ENCODE measurements at places on chromosomes 4 and X. TPM values are rescaled to one million over a fixed set of nuclear protein-coding genes. Genes with fewer than 3 reads are reported as not detected.

Gene HTN1
- total RNA-seq: not detected

Gene TEX13B
- not detected for total RNA-seq

Gene KLF8
- 11.5 TPM for total RNA-seq

Gene RAB33A
- total RNA-seq: 4.9 TPM

Gene FAM133A
- 1.1 TPM for total RNA-seq

Gene UBL4A
- 39.0 TPM for total RNA-seq

Gene GALNTL6
- not detected for total RNA-seq

DNA sequence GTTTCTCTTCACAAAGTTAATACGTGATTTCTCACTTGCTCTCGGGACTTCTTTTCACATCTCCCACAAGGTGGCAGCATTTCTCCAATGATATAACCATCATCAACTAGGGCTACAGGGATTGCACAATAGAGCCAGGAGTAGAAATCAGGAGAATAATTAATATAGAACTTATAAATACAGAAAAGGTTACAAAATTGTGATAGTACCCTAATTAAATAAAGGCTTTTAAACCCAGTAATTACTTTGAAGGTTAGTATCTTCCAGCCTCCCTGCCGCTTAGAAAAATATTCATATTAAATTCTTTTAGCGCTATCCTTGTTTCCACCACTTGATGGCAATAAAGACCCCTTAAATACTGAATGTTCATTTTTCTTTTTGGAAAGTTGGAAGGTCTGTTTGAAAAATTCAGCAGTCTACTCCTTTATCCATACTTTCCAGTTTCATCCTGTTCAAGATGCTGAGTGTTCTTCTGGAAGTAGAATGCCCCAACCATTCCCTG is 65.8 kb downstream of the RASGEF1B start:
- peak; percentile 88 for DNase-seq
- H3K4me3 ChIP-seq: no peak overlapping the region
- H3K4me1 ChIP-seq: no peaks in the 10 kb centered on the region
- H3K36me3 ChIP-seq: no peaks in the 10 kb centered on the region

DNA sequence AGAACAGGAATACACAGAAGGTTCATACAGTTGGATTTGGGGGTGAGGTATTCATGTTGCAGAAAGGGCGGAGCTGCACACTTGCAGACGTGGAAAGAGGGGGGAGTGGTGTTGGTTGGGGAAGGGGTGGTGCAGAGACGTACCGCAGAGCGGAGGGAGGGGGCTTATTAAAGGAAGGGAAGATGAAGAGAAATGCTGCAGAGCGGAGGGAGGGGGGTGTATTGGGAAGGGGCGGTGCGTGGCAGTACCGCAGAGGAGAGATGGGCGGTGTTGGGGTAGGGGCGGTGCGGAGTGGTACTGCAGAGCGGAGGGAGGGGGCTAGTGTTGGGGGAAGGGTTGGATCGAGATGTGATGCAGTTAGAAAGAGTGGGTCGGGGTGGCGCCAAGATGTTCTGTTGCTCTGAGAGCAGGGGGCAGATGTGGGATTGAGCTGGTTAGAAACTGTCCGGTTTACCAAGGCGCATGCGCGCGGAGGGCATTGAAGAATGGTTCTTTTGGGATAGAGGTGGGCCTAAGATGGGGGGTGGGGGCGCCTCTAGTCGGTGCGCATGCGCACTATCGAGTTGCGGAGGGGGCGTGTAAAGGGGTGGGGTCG is 900 bp downstream of the TRO start:
- peak; percentile 78 for DNase-seq
- H3K27ac ChIP-seq: peak overlapping the region; percentile 50
- peak overlapping the region; percentile 83 for H3K4me3 ChIP-seq
- H3K36me3 ChIP-seq: no peaks in the 10 kb centered on the region
- no peaks in the 10 kb centered on the region for H3K27me3 ChIP-seq
- H3K4me1 ChIP-seq: no peaks in the 10 kb centered on the region

GRCh38 chr4:148443512-148444295 is 1.5 kb upstream of the NR3C2 start:
- peak; percentile 28 for DNase-seq
- no peaks in the 10 kb centered on the region for H3K36me3 ChIP-seq
- peaks cover 35% of the 10 kb centered on the region for H3K4me1 ChIP-seq
- peak overlapping the region; percentile 67 for H3K4me3 ChIP-seq
- peaks cover 56% of the 10 kb centered on the region for H3K27me3 ChIP-seq
- H3K27ac ChIP-seq: no peak overlapping the region

GRCh38 chrX:49799828-49800227 is 29.3 kb upstream of the PAGE4 start:
- no peaks in the 10 kb centered on the region for H3K27me3 ChIP-seq
- no peaks in the 10 kb centered on the region for H3K4me1 ChIP-seq
- no peak for DNase-seq
- H3K4me3 ChIP-seq: no peak overlapping the region

DNA sequence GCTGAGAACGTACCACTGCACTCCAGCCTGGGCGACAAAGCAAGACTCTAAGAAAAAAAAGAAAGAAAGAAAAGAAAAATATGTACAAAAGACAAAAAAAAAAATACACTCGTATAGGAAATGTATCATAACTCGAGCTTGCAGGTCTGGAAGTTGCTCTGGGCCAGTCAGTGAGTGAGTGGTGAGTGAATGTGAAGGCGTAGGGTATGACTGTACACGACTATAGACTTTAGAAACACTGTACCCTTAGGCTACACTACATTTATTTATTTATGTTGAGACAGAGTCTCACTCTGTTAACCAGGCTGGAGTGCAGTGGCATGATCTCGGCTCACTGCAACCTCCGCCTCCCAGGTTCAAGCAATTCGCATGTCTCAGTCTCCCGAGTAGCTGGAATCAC is 29.4 kb downstream of the EVC2 start:
- no peak for DNase-seq
- H3K4me1 ChIP-seq: no peaks in the 10 kb centered on the region
- H3K4me3 ChIP-seq: no peak overlapping the region
- H3K27ac ChIP-seq: no peak overlapping the region
- H3K36me3 ChIP-seq: peaks cover 5% of the 10 kb centered on the region

- peaks cover 27% of the 10 kb centered on the region for H3K4me1 ChIP-seq
- no peaks in the 10 kb centered on the region for H3K27me3 ChIP-seq
- DNase-seq: no peak
- H3K27ac ChIP-seq: no peak overlapping the region
Observed at GRCh38 chrX:108722561-108722960, 13.8 kb downstream of the IRS4 start.

DNA sequence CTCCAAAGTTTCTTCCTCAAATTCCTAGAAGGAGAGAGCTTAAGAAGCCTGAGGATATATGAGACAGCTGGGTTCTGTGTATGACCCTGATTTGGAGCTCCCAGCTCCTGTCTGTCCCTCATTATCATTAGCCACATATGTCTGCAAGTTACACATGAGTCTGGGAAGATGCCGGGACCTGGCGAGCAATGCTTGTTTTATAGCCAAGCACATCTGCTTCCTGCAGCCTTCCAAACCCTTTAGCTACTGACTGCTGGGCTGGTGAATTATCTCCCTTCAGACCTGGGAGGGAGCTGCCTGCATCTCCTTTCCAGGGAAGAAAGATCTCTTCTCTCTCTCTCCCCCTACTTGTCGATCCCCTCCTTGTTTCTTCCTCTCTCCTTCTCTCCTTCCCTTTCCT is 556.7 kb upstream of the BOD1L1 start:
- H3K27me3 ChIP-seq: no peaks in the 10 kb centered on the region
- H3K27ac ChIP-seq: no peak overlapping the region
- H3K36me3 ChIP-seq: no peaks in the 10 kb centered on the region
- DNase-seq: no peak
- H3K4me1 ChIP-seq: peaks cover 26% of the 10 kb centered on the region
- H3K4me3 ChIP-seq: no peak overlapping the region

DNA sequence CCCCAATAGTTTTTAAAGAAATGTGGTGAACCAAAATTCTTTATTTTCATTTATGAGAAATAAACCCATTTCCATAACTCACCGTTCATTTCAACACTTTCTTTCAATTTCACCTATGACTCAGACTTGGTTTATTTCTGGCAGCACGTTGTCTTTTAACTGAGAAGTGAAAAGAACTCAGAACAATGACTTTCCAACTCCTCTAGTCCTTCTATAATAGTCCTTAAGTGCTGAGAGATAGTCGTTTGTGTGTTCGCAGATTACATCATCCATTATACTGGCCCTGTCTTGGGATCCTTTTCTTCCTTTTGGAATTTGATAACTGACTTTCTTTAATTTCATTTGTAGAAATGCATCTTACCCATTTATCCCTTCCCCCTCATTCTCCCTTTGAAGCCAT is 113.6 kb downstream of the GLUD2 start:
- H3K4me1 ChIP-seq: no peaks in the 10 kb centered on the region
- no peak for DNase-seq
- no peaks in the 10 kb centered on the region for H3K36me3 ChIP-seq
- no peak overlapping the region for H3K4me3 ChIP-seq
- no peak overlapping the region for H3K27ac ChIP-seq

GRCh38 chr4:6461301-6462165 is 10.9 kb downstream of the PPP2R2C start:
- no peak overlapping the region for H3K4me3 ChIP-seq
- DNase-seq: peak; percentile 11
- H3K4me1 ChIP-seq: no peaks in the 10 kb centered on the region
- H3K27me3 ChIP-seq: no peaks in the 10 kb centered on the region

- H3K4me1 ChIP-seq: no peaks in the 10 kb centered on the region
- no peaks in the 10 kb centered on the region for H3K27me3 ChIP-seq
- no peak overlapping the region for H3K27ac ChIP-seq
- no peaks in the 10 kb centered on the region for H3K36me3 ChIP-seq
Observed at GRCh38 chr4:60865273-60865672, 334.9 kb upstream of the ADGRL3 start.

DNA sequence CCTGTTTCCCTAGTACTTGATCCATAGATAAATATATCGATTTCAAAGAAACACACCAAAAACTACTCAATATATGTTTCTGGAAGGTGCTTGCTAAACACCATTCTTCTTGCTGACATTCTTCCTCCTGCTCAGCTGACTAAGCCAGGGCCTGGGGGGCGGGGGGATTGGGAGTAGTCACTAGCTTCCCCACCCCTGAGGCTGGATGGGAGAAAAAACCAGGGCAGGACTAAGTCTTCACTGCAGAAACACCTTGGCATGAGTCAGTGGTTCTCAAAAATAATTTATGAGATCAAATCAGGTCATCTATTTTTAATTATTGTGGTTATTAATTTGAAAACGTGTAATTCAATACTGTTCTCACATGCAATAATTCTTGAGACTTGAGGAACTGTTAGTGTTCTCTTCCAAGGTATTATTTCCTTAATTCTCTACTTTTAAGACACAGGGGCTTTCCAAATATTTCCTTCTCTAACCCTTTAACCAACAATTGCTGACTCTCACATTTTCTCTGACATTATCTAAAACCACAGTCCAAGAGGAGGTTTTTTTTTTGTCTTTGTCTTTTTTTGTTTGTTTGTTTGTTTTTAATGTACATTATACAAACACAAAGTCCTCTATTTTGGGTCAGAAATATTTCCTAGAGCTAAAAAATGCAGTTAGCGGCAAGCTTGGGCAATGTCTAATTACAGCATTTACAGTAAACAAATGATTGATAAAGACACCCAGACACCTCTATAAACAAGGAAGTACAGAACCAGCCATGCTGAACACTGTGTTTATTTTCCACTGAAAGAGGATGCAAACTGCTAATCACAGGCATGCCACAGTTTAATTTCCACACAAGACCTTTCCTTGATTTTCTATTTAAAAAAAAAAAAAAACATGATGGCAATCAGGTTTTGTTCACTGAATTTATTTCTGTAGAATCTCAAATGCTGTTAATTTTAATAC is 120.3 kb upstream of the USP9X start:
- no peak overlapping the region for H3K27ac ChIP-seq
- DNase-seq: no peak
- H3K27me3 ChIP-seq: no peaks in the 10 kb centered on the region
- no peaks in the 10 kb centered on the region for H3K4me1 ChIP-seq

- H3K4me3 ChIP-seq: no peak overlapping the region
- H3K27ac ChIP-seq: no peak overlapping the region
- H3K36me3 ChIP-seq: no peaks in the 10 kb centered on the region
- DNase-seq: peak; percentile 80
- peaks cover 11% of the 10 kb centered on the region for H3K4me1 ChIP-seq
Observed at GRCh38 chr4:1714303-1715001, 2.3 kb upstream of the SLBP start.

GRCh38 chrX:10795721-10796120 is 175.3 kb upstream of the MID1 start:
- H3K27ac ChIP-seq: no peak overlapping the region
- H3K4me1 ChIP-seq: no peaks in the 10 kb centered on the region
- no peaks in the 10 kb centered on the region for H3K27me3 ChIP-seq

DNA sequence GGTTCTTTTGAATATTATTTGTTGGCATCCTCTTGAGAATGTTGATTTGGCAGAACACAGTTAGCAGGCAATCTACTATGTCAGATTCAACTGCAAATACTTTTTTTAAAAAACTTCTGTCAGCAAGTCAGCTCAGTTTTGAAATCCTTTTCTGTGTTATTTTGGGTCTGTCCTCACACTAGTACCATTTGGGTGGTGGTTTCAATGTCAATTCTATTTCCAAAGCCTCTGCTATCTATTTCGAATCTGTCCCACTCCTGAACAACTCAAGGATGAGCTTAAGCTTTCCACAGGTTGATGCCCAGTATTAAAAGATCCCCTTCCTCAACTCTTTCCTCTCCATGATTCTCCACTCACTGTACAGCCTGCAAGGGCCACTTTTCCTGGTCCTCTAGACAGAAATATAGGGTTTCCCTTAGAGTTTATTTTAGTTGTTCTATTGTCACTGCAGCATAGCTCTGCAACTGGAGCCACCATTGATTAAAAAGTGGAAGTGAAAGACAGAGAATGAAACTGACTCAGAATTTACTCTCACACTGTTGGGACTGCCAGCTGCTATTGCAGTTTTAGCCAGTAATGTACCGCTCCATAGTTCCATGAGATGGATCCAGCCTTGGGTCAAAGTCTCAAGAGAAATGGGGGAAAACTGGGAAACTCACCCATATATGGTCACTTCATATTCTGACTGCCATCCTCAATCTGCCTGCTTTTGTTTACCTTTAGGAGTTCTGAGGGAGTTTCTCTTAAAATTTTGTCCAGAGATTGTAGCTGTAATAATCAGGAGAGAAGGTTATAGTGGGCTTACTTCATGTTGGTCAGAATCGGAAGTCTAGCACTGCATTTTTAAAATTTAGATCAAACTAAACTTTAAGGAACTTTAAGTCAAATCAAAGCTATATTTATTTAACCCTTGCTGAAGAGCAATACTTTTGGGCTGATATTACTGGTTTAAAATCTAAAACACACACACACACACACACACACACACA is 14.6 kb downstream of the HDX start:
- H3K4me3 ChIP-seq: no peak overlapping the region
- no peaks in the 10 kb centered on the region for H3K36me3 ChIP-seq
- no peak for DNase-seq
- no peak overlapping the region for H3K27ac ChIP-seq
- H3K27me3 ChIP-seq: no peaks in the 10 kb centered on the region

- H3K27ac ChIP-seq: no peak overlapping the region
- no peaks in the 10 kb centered on the region for H3K27me3 ChIP-seq
- no peak overlapping the region for H3K4me3 ChIP-seq
- DNase-seq: no peak
- no peaks in the 10 kb centered on the region for H3K4me1 ChIP-seq
Observed at GRCh38 chrX:37075892-37076595, 67.9 kb downstream of the FAM47C start.

Data from GM23338 (cell line).